Progenitor cell of endocrine pancreas (in vitro differentiated cells): ENCODE measurements at places on chromosomes 1 and 21.
A peak's percentile ranks its signal among the peaks of the same experiment; 100 is the strongest.

DNA sequence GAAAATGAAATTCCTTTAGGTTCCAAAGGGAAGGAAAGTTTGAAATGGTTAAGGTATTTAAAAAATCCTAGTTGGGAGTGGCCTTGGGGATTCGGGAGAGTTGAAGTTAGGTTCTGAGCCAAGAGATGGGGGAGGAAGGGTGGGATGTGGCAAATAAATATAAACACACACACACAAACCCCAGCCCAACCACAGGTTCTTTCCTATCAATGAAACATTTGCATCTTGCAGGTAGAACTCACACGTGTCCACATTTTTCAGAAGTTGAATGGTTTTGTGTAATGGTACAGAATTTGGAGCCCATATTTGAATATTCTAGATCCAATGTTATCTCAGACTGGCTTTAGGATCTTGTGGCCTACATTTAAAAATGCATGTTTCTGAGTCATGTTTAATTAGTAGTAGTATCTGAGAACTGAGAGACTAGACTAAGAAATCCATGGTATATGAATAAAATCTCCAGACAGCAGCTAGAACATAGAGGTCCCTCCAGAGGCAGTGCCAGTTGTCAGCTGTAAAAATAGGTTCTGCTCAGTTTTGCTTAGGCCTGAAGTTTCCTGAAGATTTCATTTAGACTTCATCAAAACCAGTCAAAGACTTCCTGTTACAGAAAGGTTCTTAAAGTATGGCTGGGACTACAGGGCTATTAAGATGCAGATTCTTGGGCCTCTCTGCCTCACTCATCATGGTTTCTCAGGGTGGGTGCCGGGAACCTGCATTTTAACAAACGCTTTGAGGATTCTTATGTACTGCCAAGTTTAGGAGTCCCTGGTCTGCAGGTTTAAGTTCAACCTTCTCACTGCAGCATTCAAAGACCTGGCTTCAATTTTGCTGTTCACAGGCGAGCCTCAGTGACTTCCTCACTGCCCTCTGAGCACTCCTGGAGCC, 21.3 kb downstream of the RUNX1 start:
- DNase-seq: no peak

DNA sequence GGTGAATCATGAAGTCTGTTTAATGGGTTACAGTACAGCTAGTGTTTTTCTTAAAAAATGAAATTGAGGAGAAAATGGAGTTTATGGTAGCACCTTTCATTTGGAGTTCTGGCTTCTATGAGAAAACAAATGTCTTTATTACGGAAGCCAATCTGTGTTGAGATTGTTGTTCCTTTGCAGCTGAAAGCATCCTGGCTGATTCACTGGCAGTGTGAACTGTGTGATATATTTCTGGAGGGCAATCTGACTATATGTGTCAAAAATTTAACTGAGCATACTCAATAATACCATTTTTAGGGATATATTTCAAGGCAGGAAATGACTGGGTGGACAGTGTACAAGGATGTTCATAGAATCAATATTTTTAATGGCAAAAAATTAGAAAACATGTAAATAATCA, 46.6 kb upstream of the LYST start:
- no peak for DNase-seq

GRCh38 chr1:35876988-35877387, 6.0 kb upstream of the AGO1 start:
- DNase-seq: peak; percentile 30

DNA sequence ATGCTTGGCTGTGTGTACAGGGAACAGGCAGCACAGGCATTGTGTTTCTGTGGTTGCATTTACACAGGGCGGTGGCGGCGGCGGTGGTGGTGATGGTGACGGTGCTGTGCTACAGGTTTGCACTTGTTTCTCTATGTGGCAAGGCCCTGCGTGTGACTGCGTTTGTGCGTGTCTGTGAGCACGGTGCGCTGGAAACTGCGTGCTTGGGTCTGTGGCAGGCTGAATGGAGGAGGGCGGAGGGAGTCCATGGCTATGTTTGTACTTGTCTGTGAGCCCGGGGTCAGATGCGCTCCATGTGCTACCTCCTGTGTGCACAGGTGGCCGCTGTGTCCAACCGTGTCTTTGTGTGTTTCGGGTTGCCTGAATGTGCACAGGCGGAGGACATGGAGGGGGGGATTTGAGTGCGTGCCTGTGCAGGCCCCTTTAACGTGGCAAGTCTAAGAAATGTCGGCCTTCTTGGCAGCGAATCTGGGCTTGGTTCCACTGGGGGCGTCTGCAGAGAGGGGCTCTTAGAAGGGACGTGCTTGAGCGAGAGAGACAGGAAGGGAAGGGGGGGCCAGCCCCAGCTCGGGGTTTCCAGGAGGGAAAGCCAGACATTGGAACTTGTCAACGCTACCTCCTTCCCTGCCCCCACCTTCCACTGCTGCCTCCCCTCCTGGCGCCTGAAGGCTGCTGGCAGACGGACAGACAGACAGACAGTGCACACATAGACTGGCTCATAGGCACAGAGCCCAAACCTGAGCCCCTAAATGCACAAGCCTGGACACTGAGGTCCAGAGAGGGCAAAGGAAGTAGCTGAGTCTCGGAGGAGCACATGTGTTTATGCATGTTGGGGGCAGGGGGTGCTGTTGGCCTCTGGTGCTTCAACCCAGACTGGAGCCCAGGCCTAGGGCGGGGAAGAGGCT, 32.7 kb upstream of the WASF2 start:
- DNase-seq: no peak

DNA sequence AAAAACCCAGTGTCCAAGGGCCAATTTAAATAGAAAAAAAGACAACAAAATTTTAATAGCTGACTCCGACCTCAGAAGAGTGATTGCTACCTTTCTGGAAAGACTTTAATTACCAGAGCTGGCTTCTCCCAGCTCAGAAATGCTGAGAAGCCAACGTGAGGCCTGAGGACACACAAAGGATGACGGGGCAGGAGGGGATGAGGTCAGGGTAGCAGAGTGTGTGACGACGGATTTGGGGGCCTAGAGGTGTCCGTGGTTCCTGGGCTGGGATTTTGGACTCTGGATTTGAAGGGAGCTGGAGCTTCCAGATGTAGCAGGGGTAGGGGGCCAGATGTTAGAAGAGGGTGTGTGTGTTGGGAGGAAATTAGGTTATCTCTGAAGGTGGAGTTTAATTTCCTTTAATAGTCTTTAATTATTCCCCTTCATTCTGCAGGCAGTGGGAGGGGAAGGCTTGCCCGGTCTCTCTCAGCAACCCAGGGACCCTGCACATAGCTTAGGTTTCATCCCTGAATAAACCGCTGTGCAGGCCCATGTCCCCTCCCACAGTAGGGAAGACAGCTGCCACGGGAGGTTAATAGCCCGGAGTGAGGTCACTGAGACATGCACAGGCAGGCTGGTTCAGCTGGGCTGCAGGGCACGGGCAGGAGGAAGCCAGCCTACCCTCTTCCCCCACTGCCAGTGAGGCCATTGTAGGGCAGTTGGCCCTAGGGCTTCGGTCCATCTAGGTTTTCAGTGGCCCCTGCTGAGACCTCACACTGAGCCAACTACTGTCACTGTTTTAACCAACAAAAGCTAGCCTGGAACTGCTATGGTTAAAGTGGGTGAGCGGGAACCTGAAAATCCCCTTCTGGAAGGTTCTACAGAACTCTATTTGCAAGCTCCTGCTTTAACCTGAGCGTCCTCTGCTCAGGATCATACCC, 3.8 kb upstream of the PADI3 start:
- DNase-seq: no peak

DNA sequence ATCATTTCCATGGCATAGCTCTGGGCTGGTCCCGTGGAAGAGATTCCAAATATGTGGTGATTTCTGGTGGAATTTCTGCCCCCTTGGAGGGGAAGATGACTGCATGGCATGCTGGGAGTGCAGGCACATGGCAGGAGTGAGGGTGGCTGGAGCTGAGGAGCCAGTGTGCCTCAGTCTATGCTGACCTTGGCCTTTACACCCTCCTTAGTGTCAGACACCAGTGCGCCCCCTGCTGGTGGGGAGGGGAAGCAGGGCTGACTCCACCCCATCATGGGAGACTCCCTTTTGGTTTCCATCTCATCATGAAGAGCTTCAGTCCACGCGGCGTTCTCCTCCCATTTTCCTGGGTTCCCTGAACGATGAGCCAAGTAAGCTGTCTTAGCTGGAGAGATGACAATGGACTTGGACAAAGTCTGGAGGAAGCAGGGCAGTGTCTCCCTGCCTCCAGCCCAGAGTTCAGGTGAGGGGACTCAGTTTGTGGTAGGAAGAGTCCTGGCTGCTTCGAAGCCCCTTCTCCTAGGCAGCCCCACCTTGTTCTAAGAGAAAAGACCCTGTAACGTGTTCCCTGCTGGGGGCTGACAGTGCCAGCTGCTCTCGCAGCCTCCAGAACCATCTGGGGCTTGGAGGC, 10.3 kb downstream of the ALX3 start:
- DNase-seq: peak; percentile 35

- no peak for DNase-seq
Measured at GRCh38 chr1:178060789-178061556, 32.9 kb upstream of the RASAL2 start.

GRCh38 chr1:30414086-30414850, 309.1 kb downstream of the MATN1 start:
- DNase-seq: no peak

DNA sequence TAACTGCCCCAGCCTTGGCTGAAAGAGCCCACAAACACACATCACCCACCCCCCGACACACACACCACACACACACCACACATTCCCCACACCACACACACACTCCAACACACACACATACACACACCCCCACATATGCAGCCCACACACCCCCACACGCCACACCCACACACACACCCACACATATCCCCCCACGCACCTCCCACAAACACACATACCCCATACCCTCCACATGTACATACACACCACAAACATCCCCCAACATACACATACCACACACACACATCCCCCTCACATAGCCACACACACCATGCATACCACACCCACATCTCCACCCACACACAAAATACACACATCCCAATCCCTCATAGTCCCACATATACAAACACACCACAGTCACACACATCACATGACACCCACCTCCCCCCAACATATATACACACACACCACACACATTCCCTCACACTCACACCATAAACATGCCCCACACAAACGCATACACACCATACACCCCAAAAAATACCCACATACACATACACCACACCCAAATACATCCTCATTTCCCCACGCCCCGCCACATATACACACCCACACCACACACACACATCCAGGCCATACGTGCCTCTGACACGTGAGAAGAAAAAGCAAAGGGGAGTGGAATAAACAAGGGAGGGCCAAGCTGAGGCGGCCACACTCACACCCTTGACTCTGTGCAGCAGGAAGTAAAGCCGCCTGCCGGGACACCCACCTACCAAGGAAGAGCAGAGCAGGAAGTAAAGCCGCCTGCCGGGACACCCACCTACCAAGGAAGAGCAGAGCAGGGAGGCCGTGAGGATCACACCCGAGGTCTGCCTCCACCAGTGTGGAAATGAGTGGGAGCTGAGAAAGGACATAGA, 53.7 kb downstream of the HSF2BP start:
- no peak for DNase-seq

GRCh38 chr1:248114890-248115289, 19.9 kb downstream of the OR2L13 start:
- DNase-seq: no peak

- DNase-seq: no peak
Measured at GRCh38 chr1:46342084-46342656, 1.6 kb downstream of the NSUN4 start.

DNA sequence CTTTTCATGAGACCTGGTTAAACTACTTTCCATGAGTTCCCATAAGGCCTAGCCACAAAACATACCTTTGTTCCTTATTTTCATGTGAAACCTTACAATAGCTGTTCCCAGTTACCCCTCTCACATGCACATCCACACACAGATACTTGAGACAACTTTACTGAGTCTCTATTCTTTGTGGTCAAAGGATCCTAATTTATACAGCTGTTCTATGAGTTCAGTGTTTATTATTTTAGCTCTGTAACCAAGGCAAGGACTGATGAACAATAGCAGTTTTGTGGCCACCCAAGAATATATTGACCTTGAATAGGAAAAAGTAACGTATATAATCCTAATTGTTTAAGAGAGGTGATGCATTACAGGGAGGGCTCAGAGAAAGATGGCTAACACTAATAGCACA, 160.5 kb upstream of the CACYBP start:
- no peak for DNase-seq

- DNase-seq: no peak
Measured at GRCh38 chr21:46196733-46197132, 12.5 kb upstream of the SPATC1L start.

- no peak for DNase-seq
Measured at GRCh38 chr21:45454926-45455673, 50.1 kb downstream of the COL18A1 start.

DNA sequence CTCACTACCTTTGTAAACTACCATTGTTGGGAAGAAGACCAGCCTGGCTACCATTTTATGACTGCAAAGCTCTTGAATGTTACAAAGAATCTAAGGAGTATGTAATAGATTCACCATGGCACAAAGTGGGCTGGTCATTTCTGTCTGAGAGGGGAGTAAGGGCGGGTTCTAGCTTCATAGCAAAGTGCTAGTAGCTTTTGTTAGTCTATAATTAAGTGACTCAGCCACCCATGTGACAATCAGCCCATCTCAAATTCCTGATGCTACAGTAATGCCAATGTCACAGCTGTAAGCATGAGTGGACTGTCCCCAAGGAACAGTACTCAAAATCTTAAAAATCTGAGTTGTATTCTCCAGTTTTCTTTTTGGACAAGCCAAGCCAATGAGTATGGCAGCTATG, 15.4 kb upstream of the OTUD3 start:
- no peak for DNase-seq

DNA sequence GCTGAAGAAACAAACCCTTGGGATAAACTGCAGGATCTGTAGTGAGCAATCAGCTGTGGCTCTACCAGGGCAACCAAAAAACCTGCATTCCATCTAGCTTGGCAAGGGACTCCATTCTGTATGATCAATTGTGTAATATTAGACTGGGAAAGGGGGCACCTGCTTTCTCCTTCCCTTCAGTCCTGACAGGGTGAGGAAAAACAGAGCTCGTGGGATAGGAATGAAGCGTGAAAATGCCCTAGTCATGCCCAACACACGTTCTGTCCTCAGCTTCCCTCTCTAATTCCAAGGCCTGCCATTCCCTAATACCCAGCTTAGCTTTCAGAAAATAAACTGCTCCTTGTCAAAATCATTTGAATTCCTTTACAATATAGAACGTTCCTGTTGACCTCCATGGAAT, 442.3 kb downstream of the PLPP3 start:
- no peak for DNase-seq

- DNase-seq: peak; percentile 47
Measured at GRCh38 chr21:42781150-42781970, 98.0 kb downstream of the WDR4 start.

- DNase-seq: no peak
Measured at GRCh38 chr1:116493484-116494352, 77.1 kb downstream of the CD58 start.

DNA sequence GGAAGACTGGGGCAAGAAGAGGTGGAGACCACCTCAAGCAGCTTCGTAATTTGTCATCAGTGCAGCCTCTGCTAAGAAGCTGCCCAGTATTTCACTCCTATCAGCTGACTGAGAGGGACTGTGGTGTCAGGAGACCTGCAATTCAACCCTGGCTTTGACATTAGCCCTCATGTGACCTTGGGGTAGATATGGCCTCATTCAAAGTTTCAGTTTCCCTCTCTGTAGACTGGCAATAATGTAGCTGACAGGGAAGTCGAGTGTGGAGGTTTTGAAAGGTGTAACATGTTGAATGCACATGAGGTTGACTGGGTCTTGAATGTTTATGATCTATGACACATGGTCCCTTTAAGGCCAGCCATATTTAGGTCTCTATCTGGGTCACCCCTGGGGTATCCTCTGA, 2.2 kb upstream of the SPRR4 start:
- DNase-seq: no peak
